ENCODE measurements at places on chromosomes 2 and 18. TPM values are rescaled to one million over a fixed set of nuclear protein-coding genes. Genes with fewer than 3 reads are reported as not detected.

Gene MARCO
- not detected for total RNA-seq

Gene MYL12A
- 283 TPM for total RNA-seq

Gene UPP2
- not detected for total RNA-seq

Gene RRM2
- total RNA-seq: 60.2 TPM

Gene GALNT3
- total RNA-seq: 5.6 TPM

Gene CFAP65
- total RNA-seq: 1.7 TPM

Gene PER2
- 13.5 TPM for total RNA-seq

DNA sequence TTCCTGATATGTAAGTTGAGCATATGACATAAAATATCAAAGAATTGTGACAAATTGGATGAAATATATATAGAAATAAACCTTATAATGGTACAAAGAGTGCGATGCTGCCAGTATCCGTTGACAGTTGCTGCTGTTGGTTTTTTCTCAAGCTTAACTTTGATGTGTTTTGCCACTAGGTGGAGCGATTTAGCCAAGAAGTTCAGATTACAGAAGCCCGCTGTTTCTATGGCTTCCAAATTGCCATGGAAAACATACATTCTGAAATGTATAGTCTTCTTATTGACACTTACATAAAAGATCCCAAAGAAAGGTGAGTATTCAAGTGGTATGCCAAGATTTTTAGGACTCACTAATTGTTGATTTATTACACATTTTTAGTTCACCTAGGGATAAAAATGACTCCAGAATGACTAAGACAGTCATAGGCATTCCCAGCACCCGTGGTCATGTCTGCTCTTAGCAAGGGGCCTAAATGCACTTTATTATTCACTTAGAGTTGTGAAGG lies 2.1 kb downstream of the RRM2 start:
- no peak for DNase-seq
- peak overlapping the region; percentile 90 for H3K4me3 ChIP-seq
- H3K27me3 ChIP-seq: no peaks in the 10 kb centered on the region
- no peak overlapping the region for H3K27ac ChIP-seq

- H3K27ac ChIP-seq: no peak overlapping the region
- no peaks in the 10 kb centered on the region for H3K4me1 ChIP-seq
- H3K27me3 ChIP-seq: no peaks in the 10 kb centered on the region
- no peak for DNase-seq
- H3K36me3 ChIP-seq: no peaks in the 10 kb centered on the region
- no peak overlapping the region for H3K4me3 ChIP-seq
Observed at GRCh38 chr2:176423819-176424218, 154.6 kb downstream of the MTX2 start.

- H3K27me3 ChIP-seq: no peaks in the 10 kb centered on the region
- no peaks in the 10 kb centered on the region for H3K36me3 ChIP-seq
- H3K27ac ChIP-seq: no peak overlapping the region
- H3K4me1 ChIP-seq: no peaks in the 10 kb centered on the region
- DNase-seq: no peak
Observed at GRCh38 chr2:14723684-14724083, 91.2 kb downstream of the LRATD1 start.

DNA sequence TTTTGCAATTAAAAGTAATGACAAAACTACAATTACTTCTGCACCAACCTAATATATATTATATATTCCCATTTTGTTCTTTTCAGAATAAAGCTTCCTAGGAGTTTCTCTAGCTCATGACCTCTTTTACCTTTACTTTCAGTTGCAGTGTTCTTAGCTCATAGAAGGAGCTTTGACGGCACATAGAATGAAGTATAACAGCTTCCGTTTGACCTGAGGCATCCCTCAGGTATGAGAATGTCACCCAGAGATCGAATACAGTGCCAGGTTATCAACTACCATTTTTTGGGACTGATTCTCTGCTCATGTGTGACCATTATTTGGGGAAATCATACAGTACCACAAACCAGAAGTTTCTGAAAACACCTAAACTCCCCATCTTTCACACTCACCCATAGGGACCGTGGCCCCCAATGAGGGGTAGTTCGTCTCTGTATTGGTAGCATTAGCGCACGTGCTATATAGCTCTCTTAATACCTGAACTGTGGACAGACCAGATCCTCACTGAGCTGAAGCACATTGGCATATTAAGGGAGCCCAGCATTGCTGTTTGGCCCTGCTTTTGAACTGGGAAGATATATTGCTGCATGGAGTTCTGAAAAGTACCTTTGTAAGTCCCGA lies 123.0 kb downstream of the SPTBN1 start:
- no peak for DNase-seq
- no peak overlapping the region for H3K4me3 ChIP-seq
- H3K27ac ChIP-seq: no peak overlapping the region
- H3K36me3 ChIP-seq: peaks cover 2% of the 10 kb centered on the region
- H3K4me1 ChIP-seq: peaks cover 12% of the 10 kb centered on the region

- H3K4me1 ChIP-seq: peaks cover 8% of the 10 kb centered on the region
- H3K27ac ChIP-seq: no peak overlapping the region
- H3K4me3 ChIP-seq: no peak overlapping the region
- no peaks in the 10 kb centered on the region for H3K27me3 ChIP-seq
- DNase-seq: no peak
Observed at GRCh38 chr2:56287974-56288373, 104.2 kb downstream of the CCDC85A start.

- H3K36me3 ChIP-seq: no peaks in the 10 kb centered on the region
- H3K27ac ChIP-seq: no peak overlapping the region
- H3K4me1 ChIP-seq: no peaks in the 10 kb centered on the region
- H3K27me3 ChIP-seq: no peaks in the 10 kb centered on the region
- DNase-seq: no peak
Observed at GRCh38 chr18:31099450-31100230, 2.6 kb downstream of the DSC2 start.

DNA sequence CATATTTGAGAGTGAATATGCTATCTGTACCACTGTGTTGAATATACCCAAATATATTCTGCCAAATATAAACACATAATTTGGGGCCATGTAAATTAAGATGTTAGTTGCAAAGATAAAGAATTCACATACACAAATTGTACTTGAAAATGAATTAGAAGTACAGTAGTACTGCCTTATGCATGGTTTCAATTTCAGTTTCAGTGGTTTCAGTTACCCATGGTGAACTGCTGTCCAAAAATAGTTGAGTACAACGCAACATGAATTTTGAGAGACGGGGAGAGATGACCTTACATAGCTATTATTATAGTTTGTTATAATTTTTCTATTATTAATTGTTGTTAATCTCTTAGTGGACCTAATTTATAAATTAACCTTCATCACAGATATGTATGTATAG lies 1313.0 kb upstream of the FAM98A start:
- no peaks in the 10 kb centered on the region for H3K4me1 ChIP-seq
- no peak overlapping the region for H3K4me3 ChIP-seq
- H3K27me3 ChIP-seq: no peaks in the 10 kb centered on the region
- no peak for DNase-seq
- no peaks in the 10 kb centered on the region for H3K36me3 ChIP-seq

- DNase-seq: no peak
- no peaks in the 10 kb centered on the region for H3K4me1 ChIP-seq
- no peaks in the 10 kb centered on the region for H3K27me3 ChIP-seq
- H3K4me3 ChIP-seq: no peak overlapping the region
Observed at GRCh38 chr2:104321796-104322349, 532.0 kb upstream of the POU3F3 start.

- no peaks in the 10 kb centered on the region for H3K36me3 ChIP-seq
- no peaks in the 10 kb centered on the region for H3K27me3 ChIP-seq
- H3K27ac ChIP-seq: no peak overlapping the region
- no peak overlapping the region for H3K4me3 ChIP-seq
Observed at GRCh38 chr2:226655871-226656270, 143.7 kb downstream of the IRS1 start.

GRCh38 chr2:217986256-217986961 lies 16.4 kb downstream of the TNS1 start:
- H3K36me3 ChIP-seq: no peaks in the 10 kb centered on the region
- H3K4me1 ChIP-seq: peaks cover 5% of the 10 kb centered on the region
- H3K27me3 ChIP-seq: no peaks in the 10 kb centered on the region
- H3K27ac ChIP-seq: no peak overlapping the region
- no peak for DNase-seq

GRCh38 chr2:22944143-22944542 lies 440.8 kb upstream of the KLHL29 start:
- H3K27me3 ChIP-seq: peaks cover 22% of the 10 kb centered on the region
- no peak for DNase-seq
- no peak overlapping the region for H3K27ac ChIP-seq
- no peaks in the 10 kb centered on the region for H3K4me1 ChIP-seq
- no peaks in the 10 kb centered on the region for H3K36me3 ChIP-seq

- peaks cover 12% of the 10 kb centered on the region for H3K4me1 ChIP-seq
- no peaks in the 10 kb centered on the region for H3K27me3 ChIP-seq
- DNase-seq: peak; percentile 61
Observed at GRCh38 chr2:22253171-22253570, 1129.4 kb downstream of the TDRD15 start.

- H3K4me3 ChIP-seq: no peak overlapping the region
- H3K27me3 ChIP-seq: no peaks in the 10 kb centered on the region
- H3K4me1 ChIP-seq: peaks cover 3% of the 10 kb centered on the region
- no peak for DNase-seq
- H3K36me3 ChIP-seq: no peaks in the 10 kb centered on the region
- no peak overlapping the region for H3K27ac ChIP-seq
Observed at GRCh38 chr2:37489041-37489456, 144.6 kb downstream of the QPCT start.

- no peaks in the 10 kb centered on the region for H3K4me1 ChIP-seq
- peaks cover 74% of the 10 kb centered on the region for H3K36me3 ChIP-seq
- no peak for DNase-seq
- no peak overlapping the region for H3K27ac ChIP-seq
- H3K27me3 ChIP-seq: no peaks in the 10 kb centered on the region
- H3K4me3 ChIP-seq: no peak overlapping the region
Observed at GRCh38 chr2:11203480-11203879, 48.2 kb downstream of the SLC66A3 start.

GRCh38 chr2:147364597-147364996 lies 480.2 kb upstream of the ACVR2A start:
- H3K4me1 ChIP-seq: no peaks in the 10 kb centered on the region
- H3K4me3 ChIP-seq: no peak overlapping the region
- H3K36me3 ChIP-seq: no peaks in the 10 kb centered on the region
- H3K27ac ChIP-seq: no peak overlapping the region

DNA sequence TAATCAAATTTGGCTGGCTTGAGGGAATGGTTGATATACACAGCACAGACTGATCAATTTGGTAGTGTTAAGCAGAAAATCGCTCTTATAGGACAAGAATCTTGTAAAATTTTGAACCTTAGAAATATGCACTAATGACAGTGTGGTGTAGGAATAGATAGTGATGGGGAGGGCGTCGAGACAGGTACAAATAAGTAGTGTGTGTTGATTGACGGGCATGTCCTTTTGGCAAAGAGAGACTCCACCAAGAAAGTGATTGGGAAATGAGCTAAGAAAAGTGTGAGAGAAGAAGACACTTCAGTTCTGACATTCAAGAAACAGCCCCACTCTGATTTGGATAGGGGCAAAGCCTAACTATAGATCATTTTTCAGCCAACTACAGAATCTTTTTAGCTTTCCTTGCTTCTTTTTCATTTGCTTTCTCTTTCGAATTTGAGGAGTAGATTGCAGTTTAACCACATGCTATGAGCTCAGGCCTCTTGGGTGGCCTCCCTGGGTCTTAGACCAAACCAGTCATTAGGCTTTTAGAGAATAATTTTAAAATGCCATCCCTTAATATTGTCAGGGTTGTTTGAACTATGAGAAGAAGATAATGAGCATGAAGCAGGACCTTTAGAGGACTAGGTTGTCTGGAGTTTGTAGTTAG lies 127.1 kb downstream of the CERS6 start:
- H3K27ac ChIP-seq: no peak overlapping the region
- no peaks in the 10 kb centered on the region for H3K27me3 ChIP-seq
- H3K4me3 ChIP-seq: no peak overlapping the region
- H3K4me1 ChIP-seq: no peaks in the 10 kb centered on the region
- H3K36me3 ChIP-seq: peaks cover 6% of the 10 kb centered on the region

DNA sequence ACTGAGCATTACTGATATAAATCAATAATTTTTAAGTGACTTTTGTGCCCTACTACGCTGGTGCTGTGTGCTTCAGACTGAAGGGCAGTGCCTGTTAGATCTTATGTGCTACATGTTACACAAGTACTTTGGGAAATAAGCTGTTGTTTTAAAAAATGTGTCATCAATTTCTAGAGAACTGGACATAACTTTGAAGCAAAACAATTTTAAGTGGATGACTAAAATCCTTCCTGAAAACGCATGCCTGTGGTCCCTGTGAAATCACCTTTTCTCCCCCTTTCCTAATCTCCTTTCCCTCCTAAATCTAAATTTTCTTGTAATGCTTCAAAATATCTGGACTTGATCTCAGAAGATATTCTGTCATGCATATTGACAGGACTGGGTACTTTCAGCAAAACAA lies 7.1 kb upstream of the IL1RL1 start:
- H3K4me3 ChIP-seq: no peak overlapping the region
- no peaks in the 10 kb centered on the region for H3K4me1 ChIP-seq
- H3K27ac ChIP-seq: no peak overlapping the region
- H3K36me3 ChIP-seq: no peaks in the 10 kb centered on the region

DNA sequence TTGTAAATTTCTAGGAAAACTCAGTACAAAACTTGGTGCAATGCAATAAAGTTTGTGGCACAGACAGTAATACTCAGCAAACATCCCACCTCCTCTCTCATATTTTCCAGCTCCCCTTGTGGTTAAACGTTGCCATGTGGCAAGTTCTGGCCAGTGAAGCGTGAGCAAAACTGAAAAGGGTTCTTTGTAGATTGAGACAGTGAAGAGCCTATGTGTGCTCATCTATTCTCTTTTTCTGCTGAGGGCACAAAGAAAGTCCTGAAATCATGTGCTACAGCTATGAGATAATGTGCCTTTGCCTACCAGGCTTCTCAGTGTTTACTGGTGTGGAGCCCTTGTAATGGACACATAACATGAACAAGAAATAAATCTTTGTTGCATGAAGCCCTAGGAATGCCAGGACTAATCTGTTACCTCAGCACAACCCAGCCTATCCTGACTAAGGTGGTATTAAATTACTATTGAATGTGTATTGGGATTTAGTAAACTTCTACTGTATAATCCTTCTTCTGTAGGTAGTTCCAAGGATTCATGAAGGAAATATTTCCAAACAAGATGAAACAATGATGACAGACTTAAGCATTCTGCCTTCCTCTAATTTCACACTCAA lies 13.0 kb upstream of the TYMS start:
- no peaks in the 10 kb centered on the region for H3K4me1 ChIP-seq
- no peak for DNase-seq
- H3K27me3 ChIP-seq: no peaks in the 10 kb centered on the region
- no peaks in the 10 kb centered on the region for H3K36me3 ChIP-seq
- no peak overlapping the region for H3K4me3 ChIP-seq

- H3K27me3 ChIP-seq: no peaks in the 10 kb centered on the region
- H3K4me3 ChIP-seq: no peak overlapping the region
- no peak overlapping the region for H3K27ac ChIP-seq
Observed at GRCh38 chr2:213491376-213491775, 207.1 kb downstream of the SPAG16 start.

DNA sequence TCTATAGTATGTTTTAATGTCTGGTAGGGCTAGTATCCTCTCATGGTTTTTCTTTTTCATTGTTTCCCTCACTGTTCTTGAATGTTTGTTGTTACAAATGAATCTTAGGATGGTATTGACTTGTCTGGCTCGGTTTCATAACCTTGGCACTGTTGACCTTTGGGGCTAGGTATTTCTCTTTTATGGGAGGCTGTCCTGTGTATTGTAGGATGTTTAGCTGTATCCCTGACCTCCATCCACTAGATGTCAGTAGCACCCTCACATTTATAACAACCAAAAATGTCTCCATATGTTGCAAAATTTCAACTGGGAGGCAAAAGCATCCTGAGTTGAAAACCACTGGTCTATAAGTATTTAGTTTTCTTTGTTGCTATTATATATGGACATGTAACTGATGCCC lies 7.0 kb upstream of the AOX1 start:
- H3K27ac ChIP-seq: no peak overlapping the region
- no peak overlapping the region for H3K4me3 ChIP-seq
- H3K27me3 ChIP-seq: no peaks in the 10 kb centered on the region
